HCT116 (cell line): ENCODE measurements at places on chromosomes 1 and 21. TPM values are rescaled to one million over a fixed set of nuclear protein-coding genes. Genes with fewer than 3 reads are reported as not detected.

- DNase-seq: no peak
- no peaks in the 10 kb centered on the region for H3K27me3 ChIP-seq
- no peaks in the 10 kb centered on the region for H3K4me1 ChIP-seq
- H3K27ac ChIP-seq: no peak overlapping the region
- H3K36me3 ChIP-seq: no peaks in the 10 kb centered on the region
Measured at GRCh38 chr1:230807029-230807428, 59.8 kb downstream of the CAPN9 start.

- H3K27me3 ChIP-seq: no peaks in the 10 kb centered on the region
- H3K4me1 ChIP-seq: no peaks in the 10 kb centered on the region
- no peak for DNase-seq
- H3K27ac ChIP-seq: no peak overlapping the region
Measured at GRCh38 chr1:79811173-79811572, 804.6 kb upstream of the ADGRL4 start.

DNA sequence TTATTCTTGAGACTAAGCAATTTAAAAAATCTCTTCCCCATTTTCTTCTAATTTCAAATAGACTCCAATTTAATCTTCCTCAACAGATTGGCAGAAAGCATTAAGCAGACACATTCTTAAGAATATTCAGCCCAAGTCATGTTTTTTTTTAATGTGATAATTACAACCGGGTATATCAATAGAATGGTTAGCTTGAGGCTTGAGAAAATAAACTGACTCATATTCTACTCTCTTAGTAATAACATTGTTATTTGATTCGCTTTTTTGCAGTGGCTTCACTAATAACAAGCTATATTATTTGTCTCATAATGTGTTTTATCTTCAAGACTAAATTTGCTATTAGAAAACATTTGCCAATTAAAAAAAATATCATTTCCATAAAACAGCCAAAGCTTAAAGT is 488.6 kb upstream of the RGS18 start:
- no peak overlapping the region for H3K27ac ChIP-seq
- H3K4me1 ChIP-seq: no peaks in the 10 kb centered on the region
- no peaks in the 10 kb centered on the region for H3K36me3 ChIP-seq
- DNase-seq: no peak
- H3K4me3 ChIP-seq: no peak overlapping the region

DNA sequence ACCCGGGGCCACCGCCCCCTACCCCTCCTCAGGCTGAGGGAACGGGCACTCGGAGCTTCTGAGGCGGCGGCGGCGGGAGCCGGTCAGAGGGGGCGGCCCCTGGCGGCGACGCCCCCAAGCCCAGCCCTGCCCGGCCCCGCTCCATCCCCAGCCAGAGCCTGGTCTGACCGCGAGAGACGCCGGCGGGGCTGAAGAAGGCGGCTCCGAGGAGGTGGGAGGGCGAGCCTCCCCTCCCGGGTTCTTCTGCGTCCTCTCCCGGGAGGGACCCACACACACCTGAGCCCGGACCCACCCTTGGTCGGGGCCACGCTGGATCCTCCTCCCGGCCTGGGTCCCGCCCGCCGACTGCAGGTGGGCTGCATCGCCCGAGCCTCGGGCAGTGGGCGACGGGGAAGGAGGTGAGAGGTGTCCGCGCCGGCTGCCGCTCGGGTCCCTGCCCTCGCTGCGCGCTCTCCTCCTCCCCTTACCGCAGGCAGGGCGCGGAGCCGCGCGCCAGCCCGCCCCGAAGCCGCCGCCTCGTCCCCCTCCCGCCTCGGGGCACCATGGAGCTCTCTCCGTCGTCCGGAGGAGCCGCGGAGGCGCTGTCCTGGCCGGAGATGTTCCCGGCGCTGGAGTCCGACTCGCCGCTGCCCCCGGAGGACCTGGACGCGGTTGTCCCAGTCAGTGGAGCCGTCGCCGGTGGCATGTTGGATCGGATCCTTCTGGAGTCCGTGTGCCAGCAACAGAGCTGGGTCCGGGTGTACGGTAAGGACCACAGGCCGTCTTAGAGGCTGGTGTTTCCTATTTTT is at the start of gene RASAL2:
RASAL2 (plus strand) TSS at position 154 of the 788 bp plus-strand sequence; CDS start at position 543, 389 bp downstream.
- no peak for DNase-seq
- peak within 1 kb of the TSS; percentile 68 for H3K4me3 ChIP-seq
- no peaks in the 10 kb centered on the region for H3K27me3 ChIP-seq
- peaks cover 29% of the 10 kb centered on the region for H3K4me1 ChIP-seq
- H3K27ac ChIP-seq: peak within 1 kb of the TSS; percentile 75

DNA sequence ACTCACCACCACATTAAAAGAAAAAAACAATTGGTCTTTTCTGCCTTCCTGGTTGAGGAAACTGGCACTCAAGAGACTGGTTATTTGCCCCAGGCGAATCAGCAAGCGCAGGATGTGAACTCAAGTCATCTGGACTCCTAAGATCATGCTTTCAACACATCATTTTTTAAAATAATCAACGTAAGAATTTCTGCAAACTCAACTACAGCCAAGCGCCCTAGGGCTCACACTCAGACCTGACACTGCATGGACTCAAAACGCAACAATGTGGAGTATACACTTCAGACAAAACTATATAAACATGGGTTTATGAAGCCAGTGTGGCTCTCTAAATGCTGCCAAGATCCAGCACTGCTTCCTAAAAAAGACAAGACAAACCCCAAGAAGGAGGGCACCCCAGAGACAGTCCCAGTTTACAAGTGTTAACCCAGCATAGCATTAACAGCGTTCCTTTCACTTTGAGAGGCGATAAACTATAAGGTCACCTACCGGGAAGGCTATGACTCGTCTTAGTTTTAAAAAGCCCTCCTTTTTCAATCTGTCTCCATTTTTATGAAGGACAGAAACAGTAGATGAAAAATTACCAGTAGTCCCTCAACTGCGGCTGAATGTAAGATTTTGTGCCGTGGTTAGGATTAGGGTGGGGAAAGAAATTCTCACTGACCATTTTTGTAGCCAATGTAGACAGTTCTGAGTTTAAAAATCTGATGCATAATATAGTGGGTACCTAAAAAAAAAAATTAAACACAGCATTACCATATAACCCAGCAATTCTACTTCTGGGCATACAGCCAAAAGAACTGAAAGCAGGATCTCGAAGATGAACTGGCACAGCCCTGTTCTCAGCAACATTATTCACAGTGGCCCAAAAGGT is 54.8 kb downstream of the SIPA1L2 start:
- no peaks in the 10 kb centered on the region for H3K36me3 ChIP-seq
- H3K27me3 ChIP-seq: no peaks in the 10 kb centered on the region
- DNase-seq: no peak
- no peak overlapping the region for H3K27ac ChIP-seq

DNA sequence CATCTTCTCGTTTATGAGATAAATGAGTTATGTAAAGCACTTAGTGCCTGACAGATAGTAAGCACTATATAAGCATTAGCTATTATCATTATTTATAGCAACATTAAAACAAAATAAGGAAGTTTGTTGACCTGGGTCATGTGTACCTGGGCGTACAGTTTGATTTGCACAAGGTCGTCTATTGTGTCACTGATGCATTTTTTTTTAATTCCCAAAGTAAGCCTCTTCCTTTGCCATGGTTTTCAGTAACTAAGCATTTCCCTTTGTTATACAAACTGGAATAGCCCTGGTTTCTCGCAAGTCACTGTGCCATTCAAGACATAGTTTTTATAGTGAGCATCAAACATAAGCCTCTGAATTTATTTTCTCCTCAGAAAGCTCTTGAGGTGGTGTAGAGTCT is 72.2 kb downstream of the CACHD1 start:
- DNase-seq: no peak
- H3K27me3 ChIP-seq: no peaks in the 10 kb centered on the region
- no peak overlapping the region for H3K27ac ChIP-seq
- no peak overlapping the region for H3K4me3 ChIP-seq
- H3K4me1 ChIP-seq: no peaks in the 10 kb centered on the region

DNA sequence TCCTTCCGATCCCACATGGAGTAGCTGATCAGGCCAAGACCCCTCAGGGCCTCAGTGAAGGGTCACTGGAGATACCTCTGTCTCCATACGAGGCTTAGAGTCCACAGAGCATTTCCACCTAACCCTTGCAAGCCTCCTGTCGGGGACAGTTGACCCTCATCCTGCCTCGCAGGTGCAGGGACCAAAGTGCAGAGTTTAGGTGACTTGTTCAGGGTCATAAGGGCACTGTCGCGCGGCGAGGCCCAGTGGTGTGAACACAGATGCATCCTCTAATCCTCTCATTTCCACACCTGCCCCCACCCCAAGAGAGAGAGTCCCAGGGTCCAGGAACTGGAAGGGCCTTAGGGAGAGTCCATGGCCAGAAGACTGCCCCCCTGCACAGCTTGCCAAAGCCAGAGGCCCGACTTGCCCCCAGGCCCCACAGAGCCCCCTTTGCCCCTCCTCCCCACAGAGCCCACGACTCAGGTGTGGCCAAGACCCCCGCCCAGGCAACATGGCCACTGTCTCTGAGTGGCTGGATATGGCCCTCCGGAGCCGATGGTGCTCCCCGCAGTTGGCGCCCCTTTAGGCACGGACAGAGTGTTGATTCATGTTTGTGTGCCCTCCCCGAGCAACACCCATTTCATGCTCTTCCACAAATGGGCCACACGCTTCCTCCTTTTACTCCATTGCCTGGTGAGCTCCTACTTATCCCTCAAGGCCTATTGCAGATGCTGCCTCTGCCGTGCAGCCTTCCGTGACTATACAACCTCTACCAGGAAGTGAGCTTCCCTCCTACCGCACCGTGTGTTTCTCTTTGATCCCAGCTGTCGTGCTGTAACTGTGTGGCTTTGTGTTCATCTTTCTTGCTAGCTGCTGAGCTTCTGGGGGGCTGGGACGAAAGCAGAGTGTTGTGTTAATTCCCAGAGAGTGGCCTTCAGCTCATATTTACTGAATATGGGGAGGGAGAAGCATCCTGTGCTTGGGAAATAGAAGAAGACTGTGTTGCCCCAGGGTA is 1.7 kb downstream of the TRPM2 start:
- no peak overlapping the region for H3K27ac ChIP-seq
- H3K4me3 ChIP-seq: no peak overlapping the region
- no peak for DNase-seq
- no peaks in the 10 kb centered on the region for H3K36me3 ChIP-seq

Gene DCST1
- total RNA-seq: 0.32 TPM
